ENCODE measurements at places on chromosomes 2 and 18.
A peak's percentile ranks its signal among the peaks of the same experiment; 100 is the strongest.

DNA sequence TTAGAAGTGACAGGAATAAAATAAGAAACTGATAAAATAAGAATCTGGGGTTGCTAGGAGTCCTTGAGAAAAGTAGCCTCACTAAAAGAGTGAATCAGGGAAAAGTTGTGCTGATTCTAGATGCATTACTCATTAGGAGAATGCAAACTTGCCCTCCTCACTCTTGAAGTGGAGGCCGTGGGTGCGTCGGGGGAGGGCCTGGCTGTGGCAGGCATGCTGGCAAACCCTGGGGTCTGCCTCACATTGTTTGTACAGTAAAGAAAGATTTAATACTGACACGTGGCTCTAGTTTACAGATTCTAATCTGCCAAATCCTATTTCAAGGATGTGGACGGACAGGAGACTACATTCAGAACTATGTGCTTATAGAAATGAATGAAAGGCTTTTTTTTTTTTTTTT lies 41.9 kb downstream of the TANC1 start:
- DNase-seq, result no peak

GRCh38 chr2:6362671-6363450 lies 502.8 kb downstream of the CMPK2 start:
- DNase-seq, result no peak

DNA sequence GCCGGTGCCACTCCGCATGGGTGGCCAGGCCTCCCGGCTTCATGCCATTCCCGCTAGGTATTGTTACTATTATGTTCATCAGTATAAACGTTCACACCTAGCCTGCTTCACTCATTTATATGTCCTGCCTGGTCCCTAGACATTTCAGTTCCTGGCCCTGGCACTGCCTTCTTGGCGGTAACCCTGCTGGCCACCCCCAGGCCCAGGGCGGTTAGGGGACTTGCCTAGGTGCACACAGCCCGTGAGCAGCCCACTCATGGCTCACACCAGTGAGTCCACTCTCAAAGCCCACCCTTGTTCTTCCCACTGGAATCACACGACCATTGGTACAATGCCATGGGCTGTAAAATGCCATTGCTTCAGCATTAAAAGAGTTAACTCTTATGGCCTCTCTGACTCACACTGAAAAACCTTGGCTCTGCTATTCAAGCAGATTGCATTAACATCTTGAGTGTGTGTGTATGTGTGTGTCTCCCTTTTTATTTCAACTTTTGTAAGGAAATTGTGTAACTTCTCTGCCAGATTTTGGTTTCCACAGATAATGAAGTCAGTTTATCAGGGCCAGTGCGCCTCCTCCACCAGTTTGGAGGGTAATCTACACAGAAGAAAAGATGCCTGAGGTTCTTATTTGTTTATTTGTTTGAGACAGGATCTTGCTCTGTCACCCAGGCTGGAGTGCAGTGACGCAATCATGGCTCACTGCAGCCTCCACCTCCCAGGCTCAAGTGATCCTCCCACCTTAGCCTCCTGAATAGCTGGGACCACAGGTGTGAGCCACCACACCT lies 74.2 kb downstream of the RAB31 start:
- DNase-seq, result no peak

GRCh38 chr2:160351956-160352355 lies 141.7 kb downstream of the RBMS1 start:
- DNase-seq, result no peak

DNA sequence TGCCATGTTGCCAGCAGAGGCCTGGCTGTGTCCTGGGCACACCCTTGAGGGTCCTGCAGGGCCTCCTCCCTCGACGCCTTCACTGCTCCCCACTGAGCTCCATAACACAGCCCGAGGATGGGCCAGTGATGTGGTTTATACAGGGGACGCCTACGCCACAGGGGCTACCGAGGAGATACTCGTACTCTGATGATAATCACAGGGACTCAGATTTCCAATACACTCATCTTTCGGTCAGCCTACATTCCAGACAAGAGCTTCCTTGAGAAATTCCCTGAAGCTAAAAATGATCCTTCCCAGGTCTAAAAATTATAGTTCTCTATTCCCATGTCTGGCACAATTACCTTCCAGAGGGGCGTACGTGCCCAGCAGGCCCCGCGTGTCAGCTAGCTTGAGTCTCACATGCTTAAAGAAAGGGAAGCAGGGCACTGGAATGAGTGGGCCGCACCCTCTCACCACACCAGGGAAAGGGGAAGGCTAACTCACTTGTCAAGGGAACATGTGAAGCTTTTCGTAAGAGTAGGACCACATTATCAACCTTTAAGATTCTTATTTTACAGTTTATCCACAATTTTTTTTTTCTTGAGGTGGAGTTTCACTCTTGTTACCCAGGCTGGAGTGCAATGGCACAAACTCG lies 159.5 kb upstream of the NDUFV2 start:
- DNase-seq, result no peak

GRCh38 chr2:23505984-23506380 lies 121.0 kb downstream of the KLHL29 start:
- DNase-seq, result no peak

DNA sequence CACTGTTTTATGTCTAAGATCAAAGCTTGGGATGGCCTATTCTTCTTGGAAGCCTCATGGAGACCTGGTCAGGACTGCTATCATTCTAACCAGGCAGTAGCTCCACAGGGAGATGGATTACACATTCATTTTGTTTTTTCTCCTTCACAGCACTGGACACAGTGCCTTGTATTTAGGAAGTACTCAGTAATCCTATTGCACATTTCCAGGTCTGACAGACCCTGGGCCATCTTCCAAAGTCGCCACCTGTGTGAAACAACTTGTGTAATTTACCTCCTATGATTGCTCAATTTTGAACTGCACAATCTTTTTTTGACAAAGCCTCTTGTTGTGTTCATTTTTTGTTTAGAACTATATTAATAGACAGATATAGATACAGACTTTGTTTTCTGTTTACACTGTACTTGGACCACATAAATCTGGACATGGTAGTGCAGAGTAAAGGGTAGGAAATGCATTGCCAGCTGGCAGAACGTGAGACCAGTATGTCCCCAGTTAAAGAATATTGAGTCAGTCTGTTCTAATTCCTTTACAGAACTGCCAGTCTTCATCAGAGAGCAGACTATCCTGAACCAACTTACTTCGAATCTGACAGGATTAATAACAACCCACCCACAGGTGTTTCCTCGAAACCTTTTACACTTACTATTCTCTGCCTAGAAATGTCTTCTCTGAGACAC lies 277.8 kb upstream of the CYRIA start:
- DNase-seq, result no peak

- no peak for DNase-seq
Measured at GRCh38 chr2:96985181-96985945, 1.0 kb downstream of the FAM178B start.

GRCh38 chr2:10300997-10301940 lies 1.4 kb upstream of the HPCAL1 start:
- DNase-seq, result no peak

GRCh38 chr2:216802516-216803215 lies 57.2 kb downstream of the TNP1 start:
- no peak for DNase-seq

GRCh38 chr18:51188024-51188701 lies 9.3 kb downstream of the MEX3C start:
- DNase-seq, result no peak

DNA sequence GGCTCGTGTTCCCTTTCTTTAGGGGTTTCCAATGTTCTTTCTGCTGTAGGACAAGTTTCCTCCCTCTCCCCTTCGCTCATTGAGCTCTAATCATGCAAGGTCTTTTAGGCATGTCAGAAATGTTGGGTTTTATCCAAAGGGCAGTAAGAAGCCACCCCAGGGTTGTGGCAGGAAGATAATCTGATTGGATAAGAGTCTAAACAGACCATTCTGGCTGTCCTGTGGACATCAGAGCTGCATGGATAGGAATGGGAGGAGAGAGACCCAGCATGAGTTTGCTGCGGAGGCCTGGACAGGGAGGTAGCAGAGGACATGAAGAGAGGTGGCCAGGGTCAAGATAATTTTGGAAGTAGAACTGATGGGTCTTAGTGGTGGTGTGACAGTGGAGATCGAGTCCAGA lies 88.2 kb downstream of the ACKR3 start:
- no peak for DNase-seq

DNA sequence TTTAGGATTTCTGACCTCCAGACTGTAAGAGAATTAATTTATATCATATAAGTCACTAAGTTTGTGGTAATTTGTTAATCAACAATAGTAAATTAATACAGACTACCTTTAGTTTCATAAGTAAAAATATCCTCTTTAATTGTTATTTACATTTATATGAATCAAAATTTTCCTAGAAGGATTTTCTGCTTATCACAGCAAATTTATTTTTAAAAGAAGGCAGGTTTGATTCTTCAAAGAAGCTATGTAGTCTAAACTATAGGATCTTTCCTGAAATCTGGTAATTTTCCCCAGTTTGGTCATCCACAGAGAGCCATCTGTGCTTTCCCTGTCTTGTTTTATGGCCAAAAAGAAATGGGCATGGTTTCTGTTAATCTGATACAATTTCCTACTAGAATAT lies 13.1 kb upstream of the VRK2 start:
- DNase-seq, result no peak

GRCh38 chr2:36338827-36339145 lies 16.8 kb upstream of the CRIM1 start:
- DNase-seq, result no peak

GRCh38 chr2:32061973-32062861 lies 1.1 kb upstream of the SPAST start:
- no peak for DNase-seq

DNA sequence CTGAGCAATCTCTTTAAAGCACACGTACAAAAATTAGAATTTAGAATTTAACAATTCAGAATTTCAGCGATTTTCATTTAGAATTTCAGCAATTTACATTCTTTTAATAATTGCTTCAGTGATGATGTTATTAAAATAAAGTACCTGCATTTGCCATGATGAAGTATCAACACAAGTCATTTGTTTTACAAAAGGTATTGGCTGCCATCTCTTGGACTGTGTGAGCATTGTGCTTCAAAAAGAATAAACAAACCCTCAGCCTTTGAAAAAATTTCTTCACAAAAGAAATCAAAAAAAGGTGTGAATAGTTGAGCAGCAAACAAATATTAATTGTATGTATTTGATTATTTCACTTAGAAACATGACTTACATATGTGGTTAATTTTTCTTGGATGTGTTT lies 27.1 kb upstream of the ZC3H15 start:
- peak; percentile 29 for DNase-seq

GRCh38 chr2:62506421-62506750 lies 391 bp upstream of the TMEM17 start:
- DNase-seq, result no peak

GRCh38 chr2:105278654-105279053 lies 37.1 kb downstream of the GPR45 start:
- no peak for DNase-seq

- DNase-seq, result no peak
Measured at GRCh38 chr18:31267823-31268481, 50.0 kb upstream of the DSG1 start.

GRCh38 chr2:43086451-43087221 lies 139.8 kb downstream of the ZFP36L2 start:
- DNase-seq, result no peak

DNA sequence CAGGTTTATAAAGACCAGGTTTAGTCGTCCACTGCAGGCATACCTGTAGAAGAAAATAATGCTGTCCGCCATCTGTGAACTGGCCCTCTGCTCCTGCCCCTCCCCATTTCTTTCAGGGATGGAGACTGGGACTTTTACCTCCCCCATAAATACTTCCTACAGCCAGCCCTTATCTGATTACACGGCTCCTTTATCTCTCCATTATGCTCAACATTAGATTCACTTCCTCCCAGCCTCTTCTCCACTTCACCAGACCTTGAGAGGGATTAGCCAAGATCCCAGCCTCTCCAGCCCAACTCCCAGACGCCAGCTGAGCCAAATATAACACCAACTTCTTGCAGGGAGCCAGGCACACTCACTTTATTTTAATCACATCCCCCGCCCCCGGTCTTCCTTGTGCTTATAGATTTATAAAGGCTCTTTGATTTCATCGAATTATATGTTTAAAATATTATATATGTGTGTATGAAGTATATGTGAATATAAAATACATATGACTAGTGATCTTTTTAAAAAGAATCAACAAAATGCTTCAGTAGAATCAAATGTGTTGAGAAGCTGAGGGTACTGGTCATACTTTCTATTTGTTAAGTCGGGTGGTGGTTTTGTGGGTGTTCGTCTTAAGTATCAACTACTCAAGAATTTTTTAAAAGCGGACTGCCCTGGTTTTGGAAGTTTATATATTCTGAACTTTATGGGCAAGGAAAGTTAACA lies 81.0 kb downstream of the SPRED2 start:
- no peak for DNase-seq

- no peak for DNase-seq
Measured at GRCh38 chr18:46458472-46458871, 198.5 kb downstream of the LOXHD1 start.

- DNase-seq, result peak; percentile 78
Measured at GRCh38 chr2:202870431-202871299, 901 bp downstream of the ICA1L start.

- DNase-seq, result peak; percentile 11
Measured at GRCh38 chr2:79860228-79861058, 347.6 kb downstream of the CTNNA2 start.

DNA sequence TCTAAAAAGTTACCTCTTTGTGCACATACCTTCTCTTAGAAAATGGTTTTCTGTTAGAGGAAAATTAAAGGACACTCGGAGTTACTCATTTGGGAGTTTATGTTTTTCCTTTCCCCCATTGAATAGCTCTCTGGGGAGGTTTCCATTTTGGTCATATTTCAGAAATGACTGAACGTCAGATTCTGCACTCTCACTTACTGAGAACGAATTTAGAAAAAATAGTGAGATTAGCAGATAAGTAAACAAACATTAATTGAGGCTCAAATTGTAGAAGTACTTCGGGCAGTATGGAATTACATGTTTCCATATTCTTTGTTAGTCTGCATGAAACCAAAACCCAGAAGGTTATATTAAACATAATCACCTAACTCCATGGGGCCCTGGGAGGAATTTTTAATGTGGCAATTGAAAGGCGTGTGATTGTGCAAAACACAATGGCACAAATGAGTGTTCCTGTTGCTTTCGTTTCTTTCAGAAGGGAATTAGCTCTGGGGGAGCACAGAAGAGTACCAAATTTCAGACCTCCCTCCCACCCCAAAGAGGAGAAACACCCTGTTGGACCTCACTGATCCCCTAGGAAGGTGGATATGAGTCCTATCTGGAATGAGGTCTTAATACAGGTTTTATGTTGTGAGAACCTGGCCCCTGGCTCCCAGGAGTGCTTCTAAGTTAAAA lies 212.3 kb downstream of the BCL2 start:
- no peak for DNase-seq

DNA sequence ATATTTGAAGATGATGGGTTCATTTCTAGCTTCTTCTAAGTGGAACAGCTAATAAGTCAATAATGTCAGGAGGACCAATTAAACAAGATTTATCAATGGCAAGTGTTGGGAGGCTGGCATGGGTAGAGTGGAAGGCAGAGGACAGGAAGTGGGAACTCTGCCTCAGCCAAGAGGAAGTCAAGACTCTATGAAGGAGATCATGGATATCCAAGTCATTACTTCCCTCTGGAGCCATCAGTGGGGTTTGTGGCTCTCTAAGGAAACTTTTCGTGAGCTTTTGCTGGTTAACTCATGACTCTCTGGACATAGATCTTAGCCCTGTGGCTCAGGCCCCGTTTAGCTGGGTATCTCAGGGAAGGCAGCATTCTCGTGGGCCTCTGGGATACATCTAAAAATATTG lies 410.4 kb upstream of the ID2 start:
- DNase-seq, result no peak

Measured in OCI-LY7 (cell line).